Dermis blood vessel endothelial cell (primary cell): ENCODE measurements at places on chromosomes 11 and 22.
A peak's percentile ranks its signal among the peaks of the same experiment; 100 is the strongest.

GRCh38 chr11:12800032-12800671 lies 125.9 kb downstream of the TEAD1 start:
- DNase-seq: peak; percentile 78

- no peak for DNase-seq
Observed at GRCh38 chr11:134521452-134522289, 109.6 kb upstream of the B3GAT1 start.

DNA sequence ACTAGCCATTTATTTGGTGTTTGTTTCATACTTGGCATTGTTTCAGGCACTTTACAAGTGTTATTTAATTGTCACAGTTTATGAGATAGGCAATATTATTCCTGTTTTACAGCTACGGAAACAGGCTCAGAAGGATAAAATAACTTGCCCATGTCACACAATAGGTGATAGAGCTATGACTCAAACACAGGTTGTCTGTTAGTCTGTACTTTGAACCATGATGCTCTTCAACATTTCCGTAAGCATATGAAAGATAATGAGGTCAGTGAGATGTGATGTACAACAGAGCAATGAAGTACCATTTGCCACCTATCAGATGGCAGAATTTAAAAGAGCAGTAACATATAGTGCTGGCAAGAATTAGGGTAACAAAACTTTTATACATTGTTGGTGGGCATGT lies 15.3 kb downstream of the TUG1 start:
- peak; percentile 24 for DNase-seq

- DNase-seq: no peak
Observed at GRCh38 chr11:67158221-67158620, 39.2 kb downstream of the KDM2A start.

DNA sequence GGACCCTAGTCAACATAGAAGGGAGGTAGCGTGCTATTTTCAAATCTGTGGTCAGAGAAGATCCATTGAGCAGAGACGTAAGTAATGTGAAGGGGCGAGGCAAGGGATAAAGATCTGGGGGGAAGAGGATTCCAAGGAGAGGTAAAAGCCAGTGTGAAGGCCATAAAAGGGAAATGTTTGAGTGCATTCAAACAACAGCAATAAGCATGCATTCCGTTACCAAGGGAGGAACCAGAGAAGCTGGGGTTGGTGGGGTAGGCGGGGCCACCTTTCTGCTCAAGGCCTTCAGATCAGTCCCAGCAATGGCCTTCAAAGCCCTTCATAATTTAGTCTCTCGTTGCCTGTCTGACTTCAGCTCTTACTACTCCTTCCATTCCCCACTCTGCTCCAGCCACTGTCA lies 18.4 kb upstream of the SMPD1 start:
- no peak for DNase-seq

DNA sequence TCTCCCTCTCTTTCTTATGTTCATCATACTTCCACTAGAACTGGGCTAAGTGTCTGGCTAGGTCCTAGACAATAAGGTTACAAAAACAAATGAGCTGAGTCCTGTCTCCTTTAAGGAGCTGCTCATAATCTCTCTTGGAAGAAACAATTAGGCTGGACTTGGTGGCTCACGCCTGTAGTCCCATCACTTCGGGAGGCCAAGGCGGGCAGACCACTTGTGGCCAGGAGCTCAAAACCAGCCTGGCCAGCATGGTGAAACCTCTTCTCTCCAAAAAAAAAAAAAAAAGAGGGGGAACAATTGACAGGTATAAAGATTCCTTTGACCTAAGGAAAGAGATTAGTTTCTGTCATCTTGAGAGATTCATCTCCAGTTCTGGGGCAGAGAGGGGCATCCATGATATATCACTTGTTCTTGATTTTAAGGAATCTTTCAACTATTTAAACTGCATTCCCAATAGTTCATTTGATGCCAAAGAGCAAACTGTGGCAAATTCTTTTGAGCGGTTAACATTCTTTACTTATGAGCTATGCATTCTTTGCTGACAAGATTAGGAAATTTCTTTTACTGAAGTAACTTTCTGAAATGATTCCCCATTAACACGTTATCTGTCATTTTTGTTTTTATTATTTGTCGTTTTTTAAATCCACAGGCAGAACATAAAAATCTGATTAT lies 125.5 kb downstream of the C11orf87 start:
- DNase-seq: no peak

DNA sequence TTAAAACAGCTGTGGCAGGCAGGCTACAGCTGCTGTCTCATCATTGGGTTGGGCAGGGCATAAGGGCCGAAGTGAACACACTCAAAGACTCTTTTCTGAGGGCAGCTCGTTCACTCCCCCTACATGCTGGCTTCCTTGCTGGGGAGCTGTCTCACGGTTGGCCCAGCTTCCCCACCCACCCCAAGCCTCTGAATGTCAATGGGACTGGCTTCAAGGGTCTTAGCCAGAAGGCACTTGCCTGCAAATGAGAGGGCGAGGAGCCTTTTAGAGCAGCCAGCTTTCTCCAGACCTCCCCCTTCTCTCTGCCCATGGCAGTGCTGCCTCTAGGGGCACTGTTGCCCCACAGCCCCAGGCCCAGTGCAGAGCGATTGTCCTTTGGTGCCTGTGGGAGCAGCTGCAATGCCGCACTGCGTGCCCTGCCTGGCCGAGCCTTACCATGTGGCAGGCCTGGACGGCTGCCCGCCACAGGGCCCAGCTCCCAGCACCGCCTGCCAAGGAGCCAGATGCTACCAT lies 94.7 kb upstream of the RASSF10 start:
- DNase-seq: peak; percentile 24
